D341Med (cell line): ENCODE measurements at places on chromosomes 7 and 10.
A peak's percentile ranks its signal among the peaks of the same experiment; 100 is the strongest.

DNA sequence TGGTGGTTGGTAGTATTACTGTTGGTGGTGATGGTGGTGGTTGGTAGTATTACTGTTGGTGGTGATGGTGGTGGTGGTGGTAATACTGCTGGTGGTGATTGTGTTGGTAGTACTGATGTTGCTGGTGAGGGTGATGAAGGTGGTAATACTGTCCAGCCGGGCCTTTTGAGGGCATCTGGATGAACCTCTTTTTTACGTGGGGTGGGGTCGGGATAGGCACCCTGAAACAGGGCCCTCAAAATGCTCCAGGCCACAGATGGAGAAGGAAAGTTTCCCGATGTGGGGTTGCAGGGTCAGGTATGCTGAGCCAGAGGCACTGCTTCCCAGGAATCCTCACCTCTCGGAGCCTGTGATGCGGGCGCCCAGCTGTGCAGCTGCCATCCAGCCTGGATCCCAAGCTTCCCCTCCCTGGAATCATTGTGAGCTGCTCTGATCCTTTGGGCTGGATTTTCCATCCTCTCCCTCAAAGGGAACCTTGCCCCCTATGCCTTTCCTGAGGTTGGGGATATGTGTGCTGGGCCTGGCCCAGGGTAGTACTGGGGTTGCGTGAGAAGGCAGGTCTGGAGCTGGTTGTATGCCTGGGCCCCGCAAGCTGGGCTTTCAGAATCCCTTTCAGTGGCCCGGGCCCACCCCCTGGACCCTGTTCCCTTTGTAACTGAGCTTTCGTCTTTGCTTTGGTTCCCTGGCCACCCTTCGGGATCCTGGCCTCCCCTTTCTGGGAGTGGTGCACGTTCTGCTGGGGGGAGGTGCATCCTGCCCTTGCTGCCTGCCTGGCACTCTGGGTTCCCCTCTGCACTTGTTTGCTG is 43.3 kb downstream of the DOCK1 start:
- DNase-seq: no peak

GRCh38 chr7:20331910-20332813 is 1.5 kb downstream of the ITGB8 start:
- DNase-seq: no peak

- DNase-seq: no peak
Measured at GRCh38 chr10:110706690-110707098, 62.6 kb downstream of the RBM20 start.

- peak; percentile 46 for DNase-seq
Measured at GRCh38 chr10:13347043-13347499, 1.0 kb downstream of the SEPHS1 start.

DNA sequence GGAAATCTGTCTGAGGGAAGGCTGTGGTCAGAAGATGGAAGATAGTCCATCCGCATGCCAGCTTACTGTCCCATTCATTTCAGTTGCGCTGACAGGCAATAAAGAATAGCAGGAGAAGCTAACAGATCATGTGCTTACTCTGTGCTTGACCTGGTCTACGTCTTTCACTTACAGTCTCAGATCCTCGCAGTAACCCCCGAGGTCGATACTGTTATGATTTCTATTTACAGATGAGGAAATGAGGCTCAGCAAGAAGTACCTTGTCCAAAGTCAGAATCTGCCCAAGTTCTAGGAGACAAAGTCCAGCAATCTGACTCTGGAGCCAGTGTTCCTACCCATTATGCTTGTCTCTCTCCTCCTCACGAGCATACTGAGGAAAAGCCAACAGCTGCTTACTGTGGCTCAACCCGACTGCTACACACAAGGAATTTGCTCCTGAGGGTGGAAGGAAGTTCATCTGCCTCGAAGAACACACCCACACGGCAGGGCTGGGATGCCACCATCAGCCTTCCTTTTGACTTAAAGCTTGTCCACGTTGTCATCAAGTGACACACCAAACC is 74.2 kb downstream of the MINPP1 start:
- DNase-seq: no peak

DNA sequence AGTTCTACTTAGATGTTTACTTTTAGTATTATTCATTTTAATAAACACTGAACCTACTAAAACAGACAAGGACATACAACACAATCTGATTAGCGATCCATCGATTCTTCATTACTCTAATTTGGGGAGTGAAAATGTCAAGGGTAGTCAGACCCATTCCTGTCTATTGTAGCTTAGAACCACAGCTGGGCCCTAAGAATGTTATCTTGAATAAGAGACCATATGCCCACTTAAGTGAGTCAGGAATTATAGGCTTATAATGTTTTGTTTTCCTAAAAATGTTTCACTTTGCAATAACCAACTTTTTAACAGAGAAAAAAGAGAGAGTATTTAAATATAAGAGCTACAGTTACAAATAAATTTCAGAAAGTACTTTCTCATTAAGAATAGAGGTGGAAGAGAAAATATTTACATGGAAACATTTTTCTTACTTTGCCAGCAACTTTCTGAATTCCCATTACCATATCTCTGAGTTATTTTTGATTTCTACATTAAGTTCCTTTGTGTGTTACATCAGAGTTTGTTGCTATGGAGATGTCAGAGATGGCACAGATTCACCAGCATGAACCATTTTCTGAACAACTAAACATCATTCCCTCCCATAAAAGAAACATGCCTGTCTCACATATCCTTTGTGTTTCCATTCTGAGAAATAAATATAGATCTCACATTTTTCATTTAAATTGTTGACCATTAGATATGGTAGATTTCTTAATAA is 75.4 kb upstream of the SLC13A1 start:
- no peak for DNase-seq
